Activated T-helper 1 cell treated with anti-CD3 and anti-CD28 coated beads, Interleukin-2, amount 50 U/mL, for 16 hours (primary cell): ENCODE measurements at places on chromosomes 4 and X.
A peak's percentile ranks its signal among the peaks of the same experiment; 100 is the strongest.

DNA sequence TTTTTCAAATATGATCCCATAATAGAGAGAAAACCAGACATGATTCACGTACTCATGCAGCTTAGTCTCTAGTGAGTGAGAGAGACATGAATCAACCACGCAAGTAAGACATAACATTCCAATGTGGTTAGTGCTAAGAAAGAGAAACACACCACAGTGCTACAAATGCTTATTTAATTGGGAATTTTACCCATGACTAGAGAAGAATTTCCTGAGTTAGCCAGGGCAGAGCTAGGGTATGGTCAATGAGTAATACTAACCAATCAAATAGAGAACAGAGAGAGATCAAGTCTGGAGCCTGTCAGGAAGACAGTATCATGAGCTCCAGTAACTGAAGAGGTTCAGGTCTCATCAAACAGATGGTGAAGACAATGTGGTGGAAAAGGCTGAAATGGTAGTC, 495.2 kb downstream of the PDGFC start:
- no peak for DNase-seq

- peak; percentile 3 for DNase-seq
These were observed 2.5 kb upstream of the RS1 start for GRCh38 chrX:18674417-18674787.

GRCh38 chr4:6727943-6728250, 11.9 kb downstream of the BLOC1S4 start:
- no peak for DNase-seq

DNA sequence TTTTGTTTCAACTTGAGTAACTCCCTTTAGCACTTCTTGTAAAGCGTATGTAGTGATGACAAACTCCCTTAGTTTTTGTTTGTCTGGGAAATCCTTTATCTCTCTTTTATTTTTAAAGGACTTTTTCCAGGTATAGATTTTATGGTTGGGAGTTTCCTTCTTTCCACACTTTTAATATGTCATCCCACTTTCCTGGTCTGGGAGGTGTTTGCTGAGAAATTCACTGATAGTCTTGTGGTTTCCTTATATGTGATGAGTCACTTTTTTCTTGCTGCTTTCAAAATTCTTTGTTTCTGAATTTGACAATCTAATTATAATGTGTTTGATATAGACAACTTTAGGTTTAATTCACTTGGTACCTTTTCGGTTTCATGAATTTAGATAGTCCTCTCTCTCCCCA, 353.9 kb downstream of the GPAT3 start:
- DNase-seq, result no peak

DNA sequence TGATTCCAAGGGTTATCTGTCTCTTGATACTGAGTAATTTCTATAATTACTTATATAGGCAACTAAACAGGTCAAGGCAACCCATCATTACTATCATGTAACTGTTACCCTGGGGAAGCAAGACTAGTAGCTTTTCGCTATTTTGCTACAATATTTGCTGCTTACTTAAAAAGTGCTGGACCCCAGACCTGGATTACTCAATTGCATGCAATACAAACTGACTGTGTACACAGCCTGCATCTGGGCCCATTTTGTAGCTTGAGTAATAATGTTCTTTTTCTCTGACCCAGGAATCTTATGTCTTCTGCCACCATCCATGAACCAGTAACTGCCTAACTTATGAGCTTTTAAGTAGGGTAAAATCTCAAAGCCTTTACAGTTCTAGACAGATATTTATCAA, 53.4 kb downstream of the CNOT6L start:
- no peak for DNase-seq

GRCh38 chr4:1153567-1154090, 18.8 kb downstream of the SPON2 start:
- DNase-seq, result no peak
